ENCODE measurements at places on chromosomes 5 and 9. TPM values are rescaled to one million over a fixed set of nuclear protein-coding genes. Genes with fewer than 3 reads are reported as not detected.

ZFP2 gene
- 0.39 TPM for total RNA-seq

SLC30A5 gene
- total RNA-seq = 43.3 TPM

CAMK2A gene
- total RNA-seq = not detected

AGTPBP1 gene
- 15.2 TPM for total RNA-seq

- DNase-seq = no peak
Measured at GRCh38 chr9:113011911-113012381, at the start of gene ZNF883. ZNF883 (minus strand) TSS chr9:113012192.

GRCh38 chr9:70392189-70392588 is 22.3 kb downstream of the KLF9 start:
- no peak for DNase-seq

- DNase-seq = no peak
Measured at GRCh38 chr5:137022725-137023124, 476.4 kb downstream of the SPOCK1 start.

DNA sequence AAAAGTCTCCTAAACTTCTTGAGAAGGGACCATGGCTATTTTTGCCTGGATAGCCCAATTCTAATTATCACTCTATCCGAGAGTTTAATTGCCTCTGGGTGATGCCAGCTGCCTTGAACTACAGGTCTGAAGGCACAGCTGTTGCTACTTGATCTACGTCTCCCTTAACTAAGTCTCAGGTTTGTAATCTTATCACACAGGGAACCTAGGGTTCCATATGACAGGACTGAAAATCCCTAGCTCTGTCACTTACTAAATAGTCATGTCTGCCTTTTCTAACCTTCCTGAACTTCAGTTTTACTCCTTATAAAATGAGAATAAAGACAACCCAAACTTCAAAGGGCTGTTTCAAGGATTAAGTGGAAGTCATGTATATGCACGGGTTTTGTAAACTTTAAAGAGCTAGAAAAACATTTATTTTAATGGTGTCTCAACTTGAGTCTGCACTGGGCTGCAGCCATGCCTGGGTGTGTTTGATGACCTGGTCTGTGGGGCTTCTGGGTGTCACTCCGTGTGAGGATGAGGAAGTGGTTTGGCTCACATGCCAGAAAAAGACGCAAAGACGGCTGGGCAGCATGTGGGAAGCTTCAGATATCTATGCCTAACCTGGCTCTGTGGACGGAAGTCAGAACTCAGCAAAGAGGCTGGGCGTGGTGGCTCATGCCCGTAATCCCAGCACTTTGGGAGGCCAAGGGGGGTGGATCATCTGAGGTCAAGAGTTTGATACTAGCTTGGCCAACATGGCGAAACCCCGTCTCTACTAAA is 129.3 kb upstream of the SLC44A1 start:
- no peak for DNase-seq
